Suppressor macrophage (primary cell): ENCODE measurements at places on chromosomes 5 and 9.

DNA sequence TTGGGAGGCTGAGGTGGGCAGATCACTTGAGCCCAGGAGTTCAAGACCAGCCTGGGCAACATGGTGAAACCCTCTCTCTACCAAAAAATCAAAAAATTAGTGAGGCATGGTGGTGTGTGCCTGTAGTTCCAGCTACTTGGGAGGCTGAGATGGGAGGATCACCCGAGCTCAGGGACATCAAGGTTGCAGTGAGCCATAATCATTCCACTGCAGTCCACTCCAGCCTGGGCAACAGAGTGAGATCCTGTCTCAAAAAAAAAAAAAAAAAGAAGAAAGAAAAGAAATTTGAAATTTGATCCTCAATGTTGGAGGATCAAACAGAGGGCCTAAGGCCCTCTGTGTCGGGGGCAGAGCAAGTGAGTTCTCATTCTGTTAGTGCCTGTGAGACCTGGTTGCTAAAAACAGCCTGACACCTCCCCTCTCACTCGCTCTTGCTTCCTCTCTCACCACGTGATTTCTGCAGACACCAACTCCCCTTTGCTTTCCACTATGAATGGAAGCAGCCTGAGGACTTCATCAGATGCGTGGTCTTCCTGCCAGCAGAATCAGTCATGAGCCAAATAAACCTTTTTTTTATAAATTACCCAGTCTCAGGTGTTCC is 8.4 kb upstream of the GOLPH3 start:
- DNase-seq, result peak; percentile 34

GRCh38 chr5:172504701-172505402 is 50.5 kb upstream of the SH3PXD2B start:
- no peak for DNase-seq

DNA sequence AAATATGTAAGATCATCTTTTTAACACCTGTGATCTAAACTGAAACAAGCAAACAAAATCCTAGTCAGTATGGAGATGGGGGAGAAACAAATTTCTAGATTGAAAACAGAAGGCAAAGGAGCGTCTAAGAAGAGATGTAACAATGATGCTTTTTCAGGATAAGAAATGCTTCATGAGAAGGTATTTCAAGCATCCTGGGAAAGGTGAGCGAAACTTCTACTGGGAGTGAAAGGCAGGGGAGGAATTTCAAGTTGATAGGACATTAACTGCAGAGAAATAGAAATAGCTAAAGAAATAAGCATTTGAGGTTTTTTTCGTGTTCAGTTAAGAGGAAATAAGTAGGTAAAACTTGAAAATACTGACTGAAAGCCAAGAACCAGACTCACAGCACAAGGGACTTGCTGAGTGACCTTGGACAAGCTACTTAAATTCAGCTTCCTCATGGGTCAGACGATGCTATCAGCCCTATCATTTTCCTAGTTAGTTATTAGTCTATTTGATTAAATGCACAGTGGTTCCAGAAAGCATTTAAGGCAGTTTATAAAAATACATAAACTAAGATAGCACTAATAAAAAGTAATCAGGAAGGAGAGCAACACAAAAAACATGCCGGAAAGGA is 406.3 kb downstream of the PDE4D start:
- no peak for DNase-seq

GRCh38 chr9:105535920-105536668 is 21.8 kb upstream of the FKTN start:
- no peak for DNase-seq
